Hematopoietic multipotent progenitor cell treated with erythropoietin and hydrocortisone succinate and interleukin-3 and kit ligand, for 6 days (in vitro differentiated cells): ENCODE measurements at places on chromosomes 4 and X.

GRCh38 chr4:40185830-40186664, 10.8 kb upstream of the RHOH start:
- DNase-seq, result no peak

DNA sequence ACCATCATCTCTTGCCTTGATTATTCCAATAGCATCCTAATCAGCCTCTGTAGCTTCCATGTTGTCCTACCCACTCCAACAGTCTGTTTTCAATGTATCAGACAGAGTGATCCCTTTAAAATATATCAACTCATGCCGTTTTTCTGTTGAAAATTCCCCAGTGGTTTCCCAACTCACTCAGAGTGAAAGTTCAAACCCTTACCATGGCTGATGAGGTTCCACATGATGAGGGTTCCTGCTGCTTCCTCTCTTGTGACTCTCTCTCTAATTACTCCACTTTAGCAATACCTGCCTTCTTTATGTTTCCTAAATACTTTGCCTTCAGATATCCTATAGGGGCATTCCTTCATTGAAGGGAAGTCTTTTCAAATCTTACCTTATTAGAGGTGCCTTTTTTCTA, 334.7 kb downstream of the PPP1R2C start:
- no peak for DNase-seq

DNA sequence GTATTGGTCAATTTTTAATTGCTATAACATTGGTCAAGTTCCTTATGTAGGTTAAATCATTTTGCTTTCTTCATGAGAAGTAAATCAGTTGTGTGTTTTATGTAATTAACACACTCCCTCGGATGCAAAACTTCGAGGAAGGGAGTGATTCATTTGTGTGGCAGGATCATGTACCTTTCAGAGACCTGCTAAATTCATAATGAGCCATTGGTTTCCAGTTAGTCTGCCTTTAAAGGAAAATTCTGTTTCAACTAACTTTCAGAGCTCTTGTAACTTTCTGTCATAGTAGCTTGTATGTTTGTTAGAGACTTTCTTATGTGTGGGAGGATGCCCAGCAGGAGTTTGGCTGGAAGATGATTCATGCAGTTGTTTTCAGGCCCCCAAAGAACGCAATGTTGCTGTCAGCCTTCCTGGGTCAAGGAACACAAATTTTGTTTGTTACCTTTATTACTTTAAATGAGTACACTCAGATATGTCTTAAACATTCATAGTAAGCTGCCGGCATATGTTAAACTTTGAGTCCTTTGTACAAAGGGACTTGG, 72.1 kb downstream of the GPR101 start:
- DNase-seq, result no peak

DNA sequence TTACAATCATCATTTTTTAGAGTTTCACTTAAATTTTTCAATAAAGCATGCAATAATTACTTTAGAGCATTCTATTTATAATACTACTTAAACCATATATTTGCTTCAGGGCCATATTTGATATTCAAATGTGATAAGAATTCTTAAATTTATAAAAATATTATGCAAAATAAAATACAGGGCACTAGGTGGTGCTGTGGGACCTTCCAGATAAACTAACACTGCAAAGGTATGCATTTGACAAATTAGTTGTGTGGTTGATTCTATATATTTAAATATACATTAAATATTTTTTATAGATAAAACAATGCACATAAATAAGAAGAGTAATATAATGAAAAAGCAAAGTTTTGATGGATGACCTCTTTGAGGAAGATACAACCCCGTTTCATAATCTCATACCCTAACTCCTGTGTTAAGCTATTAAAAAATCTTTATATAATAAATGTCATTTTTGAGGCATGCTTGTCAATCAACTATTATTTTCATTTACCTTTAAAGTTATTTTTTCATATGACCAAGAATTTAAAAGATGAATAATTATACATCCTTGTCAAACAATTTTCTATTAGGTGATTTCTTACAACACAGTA, 128.4 kb downstream of the REELD1 start:
- peak; percentile 80 for DNase-seq

GRCh38 chrX:27840881-27841280, 33.1 kb downstream of the MAGEB10 start:
- no peak for DNase-seq

DNA sequence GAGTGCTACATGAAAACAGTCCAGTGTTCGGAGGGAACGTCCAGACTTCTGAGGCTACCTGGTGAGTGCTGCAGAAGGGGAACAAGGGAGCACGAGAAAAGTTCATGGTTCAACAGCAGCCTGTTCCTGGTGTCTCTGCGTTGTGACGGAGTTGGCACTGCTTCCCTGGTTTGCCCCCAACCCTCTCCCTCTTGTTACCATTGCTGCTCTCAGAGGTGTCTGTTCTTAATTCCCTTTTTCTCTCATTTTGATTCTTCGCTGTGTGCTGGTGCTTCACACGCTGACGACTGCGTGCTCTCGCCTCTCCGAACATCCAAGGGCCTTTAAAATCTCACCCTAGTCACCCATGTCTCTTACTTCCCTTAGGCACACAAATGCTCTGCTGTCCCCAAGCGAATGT, 1.6 kb upstream of the FAM149A start:
- DNase-seq, result no peak

- DNase-seq, result no peak
Measured at GRCh38 chrX:64176876-64177275, 28.6 kb downstream of the AMER1 start.

GRCh38 chr4:13483136-13483767, 888 bp downstream of the RAB28 start:
- DNase-seq, result peak; percentile 54

DNA sequence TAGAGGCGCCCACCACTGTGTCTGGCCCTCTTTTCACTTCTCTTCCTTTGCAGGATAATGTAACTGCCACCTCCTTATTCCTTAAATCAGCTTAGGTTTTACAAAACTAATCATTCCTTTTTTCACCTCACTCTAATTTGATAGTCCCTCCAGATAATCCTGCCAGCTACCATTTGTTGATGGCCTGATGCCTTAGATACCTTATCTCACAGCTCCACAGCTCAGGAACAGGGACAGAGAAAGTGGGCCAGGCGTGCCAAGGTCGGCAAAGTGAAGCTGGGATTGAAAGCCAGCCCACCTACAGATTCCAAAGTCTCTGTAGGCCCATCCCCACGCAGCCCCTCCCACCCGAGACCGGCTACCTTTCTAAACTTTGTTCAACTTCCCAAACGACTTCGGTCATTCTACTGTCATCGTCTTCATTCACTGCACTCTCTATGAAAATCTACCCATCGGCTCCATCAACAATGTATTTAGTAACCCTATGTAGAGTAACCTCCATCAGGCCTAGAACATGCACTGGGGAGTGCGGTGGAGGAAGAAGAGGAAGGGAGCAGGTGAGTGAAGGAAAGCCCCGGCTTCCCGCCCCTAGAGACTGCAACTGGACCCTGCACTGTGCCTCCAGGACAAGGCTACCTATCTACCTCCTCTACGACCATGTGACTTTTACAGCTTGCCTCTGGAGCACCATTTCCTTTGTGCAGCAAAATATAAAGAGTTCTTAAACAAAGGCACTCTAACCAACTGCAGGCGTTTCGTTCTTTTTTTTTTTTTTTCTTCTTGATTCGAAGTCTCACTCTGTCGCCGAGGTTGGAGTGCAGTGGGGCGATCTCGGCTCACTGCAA, 1.5 kb downstream of the CASP6 start:
- peak; percentile 43 for DNase-seq

DNA sequence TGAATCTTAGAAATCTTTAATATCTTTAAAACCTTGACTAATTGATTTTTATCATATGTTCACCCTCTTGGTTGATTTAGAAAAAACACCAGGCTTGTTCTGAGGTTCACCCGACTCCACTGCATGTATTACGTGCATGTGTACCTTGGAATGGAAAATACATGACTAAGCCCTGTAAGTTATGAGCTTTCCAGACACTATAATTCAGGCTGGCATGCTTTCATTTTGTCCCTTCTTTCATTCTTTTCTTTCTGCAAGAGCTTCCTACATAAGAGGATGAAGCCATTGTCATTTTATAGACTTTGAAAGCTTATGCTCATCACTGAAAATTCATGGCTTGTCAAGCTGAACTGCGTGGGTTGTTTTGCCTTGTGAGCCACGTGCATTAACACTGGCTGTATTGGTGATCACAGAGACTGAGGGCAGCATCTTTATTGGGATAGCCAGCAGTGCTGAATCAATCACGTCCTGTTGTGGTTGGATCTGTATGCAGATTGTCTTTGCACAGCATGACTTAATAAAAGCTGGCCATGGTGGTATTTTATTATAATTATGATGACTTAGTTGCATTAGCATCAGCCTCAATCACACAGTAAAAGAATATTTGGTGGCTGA, 141.9 kb downstream of the SLIT2 start:
- DNase-seq, result no peak

- no peak for DNase-seq
Measured at GRCh38 chr4:100557306-100557705, 39.5 kb upstream of the EMCN start.

- no peak for DNase-seq
Measured at GRCh38 chr4:156933633-156934258, 37.9 kb downstream of the PDGFC start.

DNA sequence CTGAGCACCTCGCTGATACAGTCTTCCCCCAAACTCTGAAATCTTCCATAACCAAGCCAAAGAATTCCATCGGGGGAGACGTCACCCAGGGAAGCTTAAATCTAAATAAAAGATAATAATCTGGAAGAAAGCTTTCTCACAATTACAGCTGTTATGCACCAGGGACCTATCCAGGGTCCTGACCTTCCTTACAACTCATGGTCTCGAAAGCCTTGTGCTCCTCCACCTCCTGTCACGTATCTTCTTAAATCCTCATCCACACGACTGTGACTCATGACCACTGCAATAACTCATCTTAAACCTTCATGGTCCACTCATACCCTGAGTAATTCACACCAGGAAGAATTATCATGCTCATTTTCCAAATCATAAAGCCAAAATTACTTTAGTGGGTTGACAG, 166.8 kb upstream of the FRG1 start:
- DNase-seq, result peak; percentile 3

GRCh38 chrX:97126020-97126419, 242.3 kb downstream of the RPA4 start:
- no peak for DNase-seq

DNA sequence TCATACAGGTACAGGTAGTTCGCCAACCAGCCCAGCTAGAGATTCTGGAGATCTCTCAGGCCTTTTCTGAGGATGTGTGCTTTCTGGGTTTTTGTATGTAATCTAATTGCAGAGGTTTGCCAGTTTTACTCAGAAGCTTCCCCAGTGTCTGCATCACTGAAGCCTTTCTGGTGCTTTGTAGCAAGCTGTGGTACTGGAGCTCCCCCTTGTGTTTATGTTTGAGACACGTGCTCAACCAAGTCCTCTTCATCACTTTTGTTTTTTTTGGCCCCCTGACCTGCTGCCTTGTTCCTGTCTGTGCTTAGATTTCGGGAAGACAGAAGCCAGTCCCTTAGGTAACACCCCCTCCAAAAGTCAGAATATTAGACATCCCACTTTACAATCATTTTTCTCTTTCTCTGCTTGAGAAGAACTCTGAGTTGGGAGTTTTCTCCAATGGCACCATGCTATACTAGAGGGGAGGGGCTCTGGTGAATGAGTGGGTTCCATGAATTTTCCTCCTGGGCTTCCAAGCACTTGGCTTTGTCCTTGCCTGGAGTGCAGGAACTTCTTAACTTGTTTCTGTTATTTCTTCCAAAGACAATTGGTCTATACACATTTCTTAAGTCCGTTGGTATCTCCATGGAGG, 128.4 kb upstream of the TBC1D9 start:
- peak; percentile 91 for DNase-seq

GRCh38 chr4:113327494-113327893, 278.0 kb downstream of the ANK2 start:
- DNase-seq, result peak; percentile 2

DNA sequence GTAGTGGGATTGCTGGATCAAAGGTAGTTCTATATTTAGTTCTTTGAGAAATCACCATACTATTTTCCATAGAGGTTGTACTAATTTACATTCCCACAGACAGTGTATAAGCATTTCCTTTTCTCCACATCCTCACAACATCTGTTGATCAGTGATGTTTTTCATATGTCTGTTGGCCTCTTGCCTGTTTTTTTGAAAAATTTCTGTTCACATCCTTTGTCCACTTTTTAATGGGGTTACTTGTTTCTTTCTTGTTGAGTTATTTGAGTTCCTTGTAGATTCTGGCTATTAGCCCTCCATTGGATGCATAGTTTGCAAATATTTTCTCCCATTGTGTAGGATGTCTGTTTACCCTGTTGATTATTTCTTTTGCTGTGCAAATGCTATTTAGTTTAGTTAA, 72.6 kb downstream of the STOX2 start:
- no peak for DNase-seq

DNA sequence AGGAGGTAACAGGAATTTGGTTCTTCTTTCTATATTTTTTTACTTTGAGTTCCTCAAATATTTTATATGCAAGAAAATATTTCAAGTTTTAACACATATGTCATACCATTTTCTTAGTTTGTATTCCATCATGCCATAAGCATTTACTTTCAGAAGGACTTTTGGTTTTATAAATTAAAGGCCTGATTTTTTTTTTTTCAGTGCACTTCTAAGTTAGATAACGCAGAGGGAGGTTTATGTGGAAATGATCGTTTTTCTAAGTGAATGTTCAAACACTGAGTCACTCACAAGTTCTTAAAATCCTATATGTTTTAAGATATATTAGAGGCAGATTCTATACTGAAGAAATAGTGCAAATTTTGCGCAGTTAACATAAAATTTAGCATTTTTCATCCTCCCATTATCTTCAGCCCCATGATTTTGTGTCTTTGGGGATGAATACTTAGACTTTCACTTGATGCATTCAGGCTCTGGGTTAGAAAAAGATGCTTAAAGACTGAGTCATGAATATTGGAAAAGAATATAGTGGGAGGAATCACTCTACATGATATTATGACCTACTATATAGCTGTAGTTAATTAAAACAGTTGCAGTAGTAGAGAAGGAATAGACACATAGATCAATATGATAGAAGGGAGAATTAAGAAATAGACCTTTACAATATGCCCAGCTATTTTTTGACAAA, 54.9 kb downstream of the COL4A5 start:
- DNase-seq, result no peak

DNA sequence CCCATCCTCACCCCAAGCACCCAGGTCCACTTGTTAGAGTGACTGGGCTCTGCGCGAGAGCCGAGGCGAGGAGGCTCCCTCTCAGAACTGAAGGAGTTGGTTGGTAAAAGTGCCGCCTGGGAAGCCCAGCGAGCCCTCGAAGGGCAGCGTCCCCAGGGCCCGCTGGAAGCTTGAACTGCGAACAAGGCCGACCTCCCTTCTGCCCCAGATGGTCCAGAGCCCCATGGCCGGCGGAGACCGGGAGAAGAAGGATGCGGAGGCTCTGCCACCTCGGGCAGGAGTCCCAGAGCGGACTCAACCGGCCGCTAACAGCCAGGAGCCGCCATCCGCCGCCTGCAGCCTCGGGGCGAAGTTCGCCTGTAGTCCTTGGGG, 116.3 kb upstream of the TEX13C start:
- no peak for DNase-seq

GRCh38 chrX:84186603-84187532, 1.1 kb downstream of the RPS6KA6 start:
- no peak for DNase-seq

DNA sequence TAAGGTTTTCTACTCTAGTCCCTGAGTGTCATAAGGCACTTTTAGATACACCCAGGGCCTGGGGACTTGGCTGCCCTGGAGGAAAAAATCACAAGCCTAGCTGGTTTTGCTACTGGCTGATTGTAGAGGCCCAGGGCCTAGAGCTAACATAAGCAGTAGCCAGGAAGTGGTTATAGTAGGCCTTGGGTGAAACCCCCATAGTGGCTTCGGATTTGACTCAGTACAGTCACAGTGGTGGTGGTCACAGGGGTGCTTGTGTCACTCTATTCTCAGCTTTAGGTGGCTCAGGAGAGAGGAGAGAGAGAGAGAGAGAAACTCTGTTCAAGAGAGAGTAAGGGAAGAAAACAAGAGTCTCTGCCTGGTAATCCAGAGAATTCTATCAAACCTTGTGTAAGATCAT, 194.5 kb upstream of the EDA2R start:
- no peak for DNase-seq
